ENCODE measurements at places on chromosomes 6 and 20.
A peak's percentile ranks its signal among the peaks of the same experiment; 100 is the strongest.

GRCh38 chr6:142047934-142048592, 84.7 kb upstream of the GJE1 start:
- no peak for DNase-seq

DNA sequence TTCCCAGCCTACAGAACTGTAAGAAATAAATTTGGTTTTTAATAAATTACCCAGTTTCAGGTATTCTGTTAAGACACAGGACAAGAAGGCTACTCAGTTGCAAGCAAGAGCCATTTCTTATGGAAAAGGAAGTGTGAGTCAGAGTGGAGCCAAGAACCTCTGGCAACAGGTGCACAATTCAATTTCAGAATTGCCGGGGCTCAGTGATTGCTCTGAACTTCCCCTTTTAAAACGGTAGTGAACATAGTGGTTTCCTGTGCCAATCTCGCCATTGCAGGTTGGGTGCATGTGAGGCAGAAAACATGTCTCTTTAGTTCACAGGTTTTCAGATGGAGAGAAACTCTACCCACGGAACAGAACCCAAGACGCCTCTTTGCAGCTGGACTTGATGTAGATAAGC, 16.4 kb downstream of the PIGT start:
- DNase-seq = peak; percentile 20

DNA sequence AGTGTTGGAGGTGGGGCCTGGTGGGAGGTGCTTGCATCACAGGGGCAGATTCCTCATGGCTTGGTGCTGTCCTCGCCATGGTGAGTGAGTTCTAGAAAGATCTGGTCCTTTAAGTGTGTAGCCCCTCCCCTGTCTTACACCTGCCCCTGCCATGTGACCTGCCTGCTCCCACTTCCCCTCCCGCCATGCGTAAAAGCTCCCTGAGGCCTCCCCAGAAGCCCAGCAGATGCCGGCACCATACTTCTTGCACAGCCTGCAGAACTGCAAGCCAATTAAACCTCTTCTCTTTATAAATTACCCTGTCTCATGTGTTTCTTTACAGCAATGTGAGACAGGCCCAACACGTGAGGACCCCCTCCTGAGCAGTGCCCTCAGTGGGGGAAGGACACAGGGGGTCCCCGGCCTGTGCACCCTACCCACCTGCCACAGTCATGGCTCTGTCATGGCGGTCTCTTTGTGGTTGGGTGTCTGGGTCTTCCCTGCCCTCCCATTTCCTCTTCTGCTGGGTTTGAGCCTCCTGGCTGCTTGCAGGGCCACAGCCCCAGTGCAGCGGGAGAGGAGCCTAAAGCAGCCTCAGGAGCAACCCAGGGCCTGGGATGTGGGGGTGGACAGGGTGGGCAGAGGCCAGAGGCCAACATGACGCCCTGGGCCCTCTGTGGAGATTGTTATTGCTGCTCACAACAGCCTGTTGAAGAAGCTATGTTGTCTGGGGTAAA, 87.2 kb upstream of the QKI start:
- DNase-seq = no peak

- no peak for DNase-seq
These were observed 139.7 kb upstream of the RPS6KA2 start for GRCh38 chr6:166766769-166767168.

GRCh38 chr6:158552055-158552795, 7.7 kb upstream of the TMEM181 start:
- no peak for DNase-seq

DNA sequence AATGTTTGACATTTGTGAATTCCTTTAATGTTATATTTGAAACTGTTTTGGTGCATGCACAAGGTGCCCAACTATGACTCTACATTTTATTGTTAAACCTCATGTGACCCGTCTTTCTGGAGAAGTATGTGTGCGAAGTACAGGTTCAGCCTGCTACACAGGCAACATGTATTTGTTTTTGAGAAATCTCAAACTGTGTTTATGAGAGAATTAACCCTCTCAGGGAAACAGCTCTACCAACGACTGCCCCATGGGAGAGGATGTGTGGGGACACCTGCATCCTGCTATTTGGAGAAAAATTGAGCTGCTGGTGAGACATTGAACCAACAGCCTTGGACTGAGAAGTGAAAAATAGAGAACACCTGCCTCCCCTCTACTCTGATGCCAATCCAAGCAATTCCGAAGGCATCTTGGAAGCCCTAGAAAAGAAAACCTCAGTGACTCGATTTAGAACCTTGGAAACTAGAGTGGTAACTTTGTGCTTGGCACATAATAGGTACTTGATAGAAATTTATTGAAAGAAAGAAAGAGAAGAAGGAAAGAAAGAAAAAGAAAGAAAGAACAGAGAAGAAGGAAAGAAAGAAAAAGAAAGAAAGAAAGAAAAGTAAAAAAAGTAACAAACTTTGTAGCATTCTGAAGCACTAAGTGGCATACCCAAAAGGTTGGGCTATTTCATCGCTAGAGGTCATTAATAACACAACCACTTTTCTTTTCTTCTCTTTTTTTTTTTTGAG, 2.9 kb upstream of the AKAP12 start:
- no peak for DNase-seq

DNA sequence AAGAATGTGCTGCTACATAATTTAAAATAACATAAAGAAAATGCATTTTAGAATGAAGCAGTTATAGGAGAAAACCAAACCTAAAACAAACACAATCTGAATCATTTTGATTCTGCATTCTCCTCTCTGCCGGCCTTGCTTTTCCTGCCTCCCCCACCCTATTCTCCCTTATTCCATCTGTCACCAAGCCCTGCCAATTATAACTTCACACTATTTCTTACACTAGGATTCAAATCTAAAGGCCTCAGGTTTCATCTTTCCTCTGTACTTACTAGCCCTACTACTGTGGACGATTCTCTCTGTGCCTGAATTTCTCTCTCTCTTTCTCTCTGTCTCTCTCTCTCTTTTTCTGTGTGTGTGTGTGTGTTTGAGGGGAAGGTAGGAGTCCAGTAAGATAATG, 18.7 kb upstream of the PRIM2 start:
- peak; percentile 56 for DNase-seq

DNA sequence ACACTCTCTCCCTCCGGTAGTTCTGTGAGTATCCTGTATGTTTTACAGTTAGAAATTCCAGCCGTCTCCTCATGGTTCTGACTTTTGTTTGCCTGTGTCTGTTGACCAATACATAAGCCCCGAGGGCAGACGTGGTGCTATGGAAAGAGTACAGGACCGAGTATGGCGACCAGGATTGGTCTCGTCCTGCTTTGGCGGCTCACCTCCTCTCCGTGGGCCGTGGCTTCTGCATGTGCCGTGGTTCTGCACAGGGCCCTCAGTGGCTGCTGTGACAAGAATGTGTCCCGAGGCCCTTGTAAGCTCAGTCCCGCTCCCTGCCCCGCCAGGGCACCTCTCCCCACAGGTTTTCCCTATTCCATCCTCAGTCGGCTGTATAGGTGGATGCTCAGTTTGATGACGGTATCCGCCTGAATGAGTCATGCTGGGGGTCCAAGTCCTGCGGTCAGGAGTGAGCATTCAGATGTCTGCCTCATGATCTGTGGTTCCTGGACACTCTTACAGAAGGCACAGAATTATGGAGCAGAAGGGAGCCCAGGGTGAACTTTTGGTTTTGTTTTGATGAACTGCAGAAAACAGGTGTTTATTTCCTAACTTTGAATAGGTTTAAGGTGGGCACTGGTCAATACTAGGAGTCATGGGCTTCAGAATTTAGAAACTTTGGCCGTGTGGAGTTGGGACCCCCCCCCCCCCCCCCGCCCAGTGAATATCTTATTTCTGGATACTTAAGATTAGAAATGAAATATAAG, 1.2 kb downstream of the ARFGAP1 start:
- DNase-seq = peak; percentile 71

DNA sequence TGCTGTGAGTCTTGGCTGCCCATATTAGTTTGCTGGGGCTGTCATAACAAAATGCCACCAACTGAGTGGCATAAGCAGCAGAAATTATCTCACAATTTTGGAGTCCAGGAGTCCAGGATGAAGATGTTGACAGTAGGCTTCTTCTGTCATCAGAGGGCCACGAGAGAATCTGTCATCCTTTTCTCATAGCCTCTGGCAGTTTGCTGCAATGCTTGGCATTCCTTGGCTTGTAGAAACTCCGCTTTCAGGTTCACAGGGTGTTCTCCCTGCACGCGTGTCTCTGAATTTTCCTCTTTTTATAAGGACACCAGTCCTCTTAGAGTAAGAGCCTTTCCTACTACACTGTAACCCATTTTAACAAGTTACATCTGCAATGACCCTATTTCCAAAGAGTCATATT, 838.4 kb downstream of the TFAP2A start:
- no peak for DNase-seq
